ENCODE measurements at places on chromosomes 13 and 19. TPM values are rescaled to one million over a fixed set of nuclear protein-coding genes. Genes with fewer than 3 reads are reported as not detected.

DNA sequence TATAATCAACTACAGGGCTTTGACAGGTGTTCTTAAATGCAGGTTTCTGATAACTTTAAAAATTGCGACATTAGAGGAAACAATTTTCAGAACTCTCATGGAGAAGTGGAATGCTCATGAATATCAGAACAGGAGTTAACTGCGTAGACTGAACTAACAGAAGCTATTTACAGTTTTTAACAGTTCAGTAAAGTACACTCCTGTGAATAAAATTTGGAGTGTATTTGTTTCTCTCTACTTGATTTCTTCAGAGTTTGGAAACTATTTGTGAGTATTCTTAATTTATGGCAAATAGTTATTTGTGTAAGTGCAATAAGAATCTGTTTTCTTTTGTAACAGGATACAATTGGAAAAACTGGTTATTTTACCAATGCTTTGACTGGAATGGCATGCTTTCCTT lies 114.4 kb downstream of the TNFRSF19 start:
- no peak overlapping the region for H3K27ac ChIP-seq
- no peak for DNase-seq
- H3K27me3 ChIP-seq = no peaks in the 10 kb centered on the region
- no peak overlapping the region for H3K4me3 ChIP-seq
- no peaks in the 10 kb centered on the region for H3K4me1 ChIP-seq

DNA sequence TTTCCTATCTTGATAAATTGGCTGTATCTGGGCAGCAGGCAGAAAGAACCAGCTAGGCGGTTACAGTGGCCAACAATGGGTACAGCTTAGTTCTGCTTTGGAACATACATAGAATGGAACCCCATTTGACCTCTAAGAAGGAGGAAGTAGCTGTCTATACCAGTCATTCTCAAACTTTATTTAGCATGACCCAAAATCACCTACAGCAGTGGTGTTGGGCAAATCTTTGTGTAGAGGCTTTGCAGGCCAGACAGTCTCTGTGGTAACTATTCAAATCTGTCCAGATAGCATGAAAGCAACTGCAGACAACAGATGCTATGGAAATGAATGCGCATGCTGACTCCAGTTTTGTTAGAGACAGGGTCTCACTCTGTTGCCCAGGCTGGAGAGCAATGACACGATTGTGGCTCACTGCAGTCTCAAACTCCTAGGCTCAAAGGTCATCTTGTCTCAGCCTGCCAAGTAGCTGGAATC lies 12.0 kb upstream of the KCNC3 start:
- DNase-seq = no peak
- H3K27me3 ChIP-seq = no peaks in the 10 kb centered on the region
- no peaks in the 10 kb centered on the region for H3K36me3 ChIP-seq
- H3K4me1 ChIP-seq = no peaks in the 10 kb centered on the region
- H3K4me3 ChIP-seq = no peak overlapping the region

Gene CEACAM16
- total RNA-seq = 0.50 TPM

DNA sequence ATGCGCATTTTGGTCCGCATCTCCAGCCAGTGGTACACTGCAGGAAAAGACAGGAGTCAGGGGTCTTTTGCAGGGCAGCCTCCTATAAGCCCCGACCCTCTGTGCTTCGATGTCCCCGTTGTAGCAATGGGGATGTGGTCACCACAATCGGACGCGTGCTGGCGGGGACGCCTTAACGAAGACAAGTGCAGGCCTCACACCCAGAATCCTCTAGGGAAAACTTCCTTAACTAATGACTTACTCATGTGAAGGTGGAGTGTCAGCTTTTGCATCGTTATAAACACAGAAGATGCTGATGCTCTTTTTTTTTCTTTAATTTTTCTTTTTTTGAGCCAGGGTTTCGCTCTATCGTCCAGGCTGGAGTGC lies 22.1 kb downstream of the VASP start:
- H3K4me1 ChIP-seq = peaks cover 9% of the 10 kb centered on the region
- H3K4me3 ChIP-seq = peak overlapping the region; percentile 35
- no peaks in the 10 kb centered on the region for H3K27me3 ChIP-seq
- H3K36me3 ChIP-seq = no peaks in the 10 kb centered on the region
- H3K27ac ChIP-seq = no peak overlapping the region
- DNase-seq = no peak

DNA sequence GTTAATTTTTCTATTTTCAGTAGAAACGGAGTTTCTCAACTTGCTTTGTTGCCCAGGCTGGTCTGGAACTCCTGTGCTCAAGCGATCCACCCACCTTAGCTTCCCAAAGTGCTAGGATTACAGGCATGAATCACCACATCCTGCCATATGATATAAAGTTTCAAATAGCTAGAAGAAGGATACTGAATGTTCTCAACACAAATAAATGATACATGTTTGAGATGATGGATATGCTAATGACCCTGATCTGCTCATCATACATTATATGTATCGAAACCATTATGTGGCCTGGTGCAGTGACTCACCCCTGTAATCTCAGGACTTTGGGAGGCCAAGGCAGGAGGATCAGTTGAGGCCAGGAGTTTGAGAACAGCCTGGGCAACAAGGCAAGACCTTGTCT lies 11.5 kb downstream of the CIB3 start:
- no peak for DNase-seq
- no peaks in the 10 kb centered on the region for H3K4me1 ChIP-seq
- no peak overlapping the region for H3K4me3 ChIP-seq
- no peaks in the 10 kb centered on the region for H3K27me3 ChIP-seq
- H3K36me3 ChIP-seq = no peaks in the 10 kb centered on the region
- no peak overlapping the region for H3K27ac ChIP-seq

Gene LRRC8E
- 0.79 TPM for total RNA-seq

Gene ATP4B
- total RNA-seq = not detected
